ENCODE measurements at places on chromosomes 5 and 9. TPM values are rescaled to one million over a fixed set of nuclear protein-coding genes. Genes with fewer than 3 reads are reported as not detected.

PALM2AKAP2 gene
- total RNA-seq = 9.9 TPM

AMBP gene
- total RNA-seq = 0.17 TPM

SPEF2 gene
- total RNA-seq = 6.9 TPM

GRCh38 chr9:89383030-89383720, 64.9 kb downstream of the SECISBP2 start:
- no peaks in the 10 kb centered on the region for H3K27me3 ChIP-seq
- no peak for DNase-seq
- H3K27ac ChIP-seq = no peak overlapping the region
- H3K4me3 ChIP-seq = no peak overlapping the region
- no peaks in the 10 kb centered on the region for H3K4me1 ChIP-seq
- H3K36me3 ChIP-seq = no peaks in the 10 kb centered on the region

- no peaks in the 10 kb centered on the region for H3K4me1 ChIP-seq
- H3K27ac ChIP-seq = no peak overlapping the region
- H3K27me3 ChIP-seq = no peaks in the 10 kb centered on the region
- peaks cover 2% of the 10 kb centered on the region for H3K36me3 ChIP-seq
- no peak overlapping the region for H3K4me3 ChIP-seq
Observed at GRCh38 chr5:34957857-34958690, 28.7 kb downstream of the DNAJC21 start.

DNA sequence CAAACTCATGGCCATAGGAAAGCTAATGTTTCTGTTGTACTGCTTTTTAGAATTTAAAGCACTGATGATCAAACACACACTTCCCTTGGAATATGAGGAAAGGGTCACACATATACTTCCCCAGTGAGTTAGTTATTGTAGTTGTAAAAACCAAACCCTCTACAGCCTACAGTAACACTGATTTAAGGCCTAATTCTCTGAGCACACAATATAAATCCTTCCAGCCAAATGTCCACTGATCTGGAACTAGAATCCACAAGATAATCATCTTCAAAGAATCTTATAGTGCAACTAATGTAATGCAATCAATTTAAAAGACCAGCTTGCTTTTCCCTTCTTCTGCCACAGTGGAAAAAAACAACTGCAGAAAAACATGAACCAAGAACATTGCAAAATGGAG, 219.3 kb downstream of the CAAP1 start:
- H3K27ac ChIP-seq = no peak overlapping the region
- H3K36me3 ChIP-seq = no peaks in the 10 kb centered on the region
- H3K4me3 ChIP-seq = no peak overlapping the region
- DNase-seq = no peak

DNA sequence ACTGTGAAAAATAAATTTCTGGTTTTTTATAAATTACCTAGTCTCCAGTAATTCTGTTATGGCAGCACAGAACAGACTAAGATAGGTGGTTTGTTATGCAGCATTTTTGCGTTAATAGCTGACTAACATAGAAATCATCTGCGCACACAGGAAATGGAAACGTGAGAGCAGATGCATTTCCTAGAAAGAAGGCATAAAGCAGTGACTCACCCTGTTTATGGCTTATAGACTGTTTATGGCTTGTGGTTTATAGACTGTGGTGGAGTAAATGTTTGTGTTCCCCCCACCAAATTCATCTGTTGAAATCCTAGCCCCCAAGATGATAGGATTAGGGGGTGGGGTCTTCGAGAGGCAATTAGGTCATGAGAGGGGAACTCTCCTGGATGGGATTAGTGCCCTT, 18.3 kb upstream of the OSMR start:
- peaks cover 3% of the 10 kb centered on the region for H3K36me3 ChIP-seq
- no peak overlapping the region for H3K27ac ChIP-seq
- no peak overlapping the region for H3K4me3 ChIP-seq
- DNase-seq = peak; percentile 76
- no peaks in the 10 kb centered on the region for H3K27me3 ChIP-seq

- DNase-seq = no peak
- no peaks in the 10 kb centered on the region for H3K4me1 ChIP-seq
- no peak overlapping the region for H3K27ac ChIP-seq
- H3K4me3 ChIP-seq = no peak overlapping the region
- H3K36me3 ChIP-seq = no peaks in the 10 kb centered on the region
Observed at GRCh38 chr5:132079619-132080018, 6.0 kb downstream of the CSF2 start.
